ENCODE measurements at places on chromosomes 3 and 15. TPM values are rescaled to one million over a fixed set of nuclear protein-coding genes. Genes with fewer than 3 reads are reported as not detected.

OXSR1 gene
- total RNA-seq = 62.2 TPM

CLEC3B gene
- 0.21 TPM for total RNA-seq

DNA sequence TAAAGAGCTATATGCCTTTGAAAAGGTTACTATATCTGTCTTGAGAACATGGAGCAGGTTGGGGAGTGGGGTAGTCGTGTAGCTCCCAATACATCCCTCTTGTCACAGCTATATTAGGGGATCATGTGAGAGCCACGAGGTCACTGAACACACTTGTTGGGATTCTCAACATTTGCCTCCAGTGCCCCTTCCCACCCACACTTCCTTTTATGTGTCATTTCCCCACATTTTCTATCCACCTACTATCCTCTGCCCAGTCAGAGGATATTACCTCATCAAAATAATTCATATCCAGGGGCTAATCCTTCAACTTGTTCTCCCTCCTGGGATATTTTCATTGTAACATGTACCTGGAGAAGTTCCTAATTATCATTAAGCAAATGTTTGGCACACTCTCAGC, 85.0 kb downstream of the CYP19A1 start:
- no peak for DNase-seq

DNA sequence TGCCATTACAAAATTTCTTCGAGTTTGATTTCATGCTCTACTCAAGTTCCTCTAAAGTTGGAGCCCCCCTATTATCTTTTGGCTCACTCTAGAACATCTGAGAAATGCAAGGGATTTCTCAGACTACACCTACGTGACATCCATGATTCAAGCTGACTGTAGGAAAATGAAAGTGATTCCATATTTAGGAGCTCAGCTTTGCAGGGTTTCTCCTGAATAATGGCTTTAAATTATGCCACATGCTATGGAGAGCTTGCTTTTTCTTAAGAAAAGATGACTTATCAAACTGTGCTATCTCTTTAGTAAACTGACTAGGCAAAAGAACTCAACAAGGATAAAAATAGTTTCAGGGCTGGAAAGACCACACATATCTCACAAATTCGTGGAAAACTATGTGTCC, 292.1 kb downstream of the LSAMP start:
- no peak for DNase-seq

- DNase-seq = no peak
These were observed 97.2 kb upstream of the TSPAN3 start for GRCh38 chr15:77168141-77168540.

- DNase-seq = no peak
These were observed 24.2 kb upstream of the BUB1B start for GRCh38 chr15:40136470-40137302.

- no peak for DNase-seq
These were observed 68.9 kb downstream of the ST8SIA2 start for GRCh38 chr15:92462424-92463125.

DNA sequence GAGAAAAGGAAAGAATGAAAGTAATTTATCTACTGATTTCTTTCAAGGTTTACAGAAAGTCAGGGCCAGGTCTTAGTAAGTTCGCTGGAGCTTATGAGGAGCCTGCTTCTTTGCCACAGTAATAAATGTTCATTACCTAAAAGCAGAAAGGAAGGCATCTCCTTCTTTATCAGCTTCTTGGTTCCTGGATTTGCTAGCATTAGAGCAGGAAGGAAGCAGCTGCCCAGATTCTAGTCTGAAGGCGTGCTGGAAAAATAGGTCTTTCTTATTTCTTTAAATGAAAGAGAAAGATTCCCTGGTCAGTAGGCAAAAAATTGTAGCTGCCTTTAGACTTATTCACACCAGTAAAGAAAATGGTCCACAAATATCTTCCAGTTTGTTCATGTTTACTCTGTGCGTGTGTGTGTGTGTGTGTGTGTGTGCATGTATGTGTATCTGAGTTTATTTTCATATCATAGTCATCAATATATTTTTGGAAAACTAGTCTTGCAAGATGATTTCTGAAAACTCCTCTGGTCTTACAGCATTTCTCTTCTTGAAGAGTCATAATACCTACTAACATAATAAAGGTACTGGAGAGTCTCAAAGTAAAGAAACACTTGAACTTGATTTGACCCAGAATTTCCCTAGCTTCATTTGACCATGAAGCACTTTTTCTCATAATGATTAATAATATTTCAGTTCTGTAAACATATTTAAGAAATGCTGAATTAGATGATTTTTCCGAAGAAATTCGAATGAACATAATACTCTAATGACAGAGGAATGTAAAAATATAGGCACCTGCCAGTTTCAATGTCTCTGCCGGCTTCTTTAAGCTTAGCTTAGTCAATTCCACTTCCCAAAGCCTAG, 255.3 kb upstream of the ZPLD1 start:
- no peak for DNase-seq

UBE2E2 gene
- total RNA-seq = 6.3 TPM

- DNase-seq = peak; percentile 23
These were observed 11.4 kb downstream of the C15orf40 start for GRCh38 chr15:82999905-83000671.

DNA sequence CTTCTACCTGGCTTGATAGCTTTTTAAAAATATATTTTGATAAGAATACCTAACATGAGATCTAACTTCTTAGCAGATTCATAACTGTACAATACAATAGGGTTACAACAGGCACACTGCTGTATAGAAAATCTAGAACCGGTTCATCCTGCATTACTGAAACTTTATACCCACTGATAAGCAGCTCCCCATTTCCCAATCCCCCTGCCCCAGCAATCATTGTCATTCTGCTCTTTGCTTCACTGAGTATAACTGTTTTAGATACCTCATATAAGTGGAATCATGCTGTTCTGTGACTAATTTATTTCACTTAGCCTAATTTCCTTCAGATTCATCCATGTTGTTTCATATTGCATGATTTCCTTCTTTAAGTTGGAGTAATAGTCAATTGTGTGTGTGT, 906.0 kb downstream of the GBE1 start:
- no peak for DNase-seq

CDHR4 gene
- 0.16 TPM for total RNA-seq

GRCh38 chr3:7292362-7292761, 431.4 kb downstream of the GRM7 start:
- DNase-seq = no peak

GRCh38 chr3:195802261-195802701, 9.4 kb downstream of the MUC4 start:
- peak; percentile 49 for DNase-seq

GRCh38 chr15:93030430-93031102, 58.4 kb downstream of the RGMA start:
- peak; percentile 55 for DNase-seq

OR5K2 gene
- not detected for total RNA-seq

DNA sequence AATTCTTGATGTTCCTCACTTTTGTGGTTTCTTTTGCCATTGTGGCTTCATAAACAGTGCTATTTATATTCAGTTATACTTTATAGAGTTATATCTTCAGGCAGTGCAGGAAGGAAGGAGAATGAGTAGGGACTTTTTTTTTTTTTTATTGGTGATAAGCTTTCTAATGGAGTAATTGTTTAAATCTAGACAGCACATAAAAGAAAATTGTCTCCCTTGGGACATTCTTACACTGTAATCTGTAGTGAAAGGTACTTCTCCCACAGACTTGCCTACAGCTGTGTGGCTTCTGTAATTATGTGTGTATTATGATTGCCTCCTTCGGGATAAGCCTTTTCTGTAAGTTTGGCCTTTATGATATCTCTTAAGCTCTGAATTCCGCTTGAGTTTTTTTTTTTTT, 41.6 kb downstream of the WDR76 start:
- no peak for DNase-seq

DNA sequence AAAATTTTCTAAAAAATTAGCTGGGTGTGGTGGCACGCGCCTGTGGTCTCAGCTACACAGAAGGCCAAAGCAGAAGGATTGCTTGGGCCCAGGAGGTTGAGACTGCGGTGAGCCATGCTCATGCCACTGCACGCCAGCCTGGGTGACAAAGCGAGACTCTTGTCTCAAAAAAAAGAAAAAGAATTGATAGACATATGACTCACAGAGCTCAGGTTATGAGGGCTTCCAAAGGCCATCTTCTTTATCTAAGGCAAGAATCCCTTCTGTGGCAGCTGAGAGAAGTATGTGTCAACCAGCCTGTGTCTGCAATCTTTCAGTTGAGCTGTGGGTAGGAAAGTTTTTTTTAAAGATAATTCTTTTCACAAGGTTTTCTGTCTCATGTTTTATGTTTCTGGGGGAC, 53.9 kb downstream of the MRPS25 start:
- no peak for DNase-seq

DNA sequence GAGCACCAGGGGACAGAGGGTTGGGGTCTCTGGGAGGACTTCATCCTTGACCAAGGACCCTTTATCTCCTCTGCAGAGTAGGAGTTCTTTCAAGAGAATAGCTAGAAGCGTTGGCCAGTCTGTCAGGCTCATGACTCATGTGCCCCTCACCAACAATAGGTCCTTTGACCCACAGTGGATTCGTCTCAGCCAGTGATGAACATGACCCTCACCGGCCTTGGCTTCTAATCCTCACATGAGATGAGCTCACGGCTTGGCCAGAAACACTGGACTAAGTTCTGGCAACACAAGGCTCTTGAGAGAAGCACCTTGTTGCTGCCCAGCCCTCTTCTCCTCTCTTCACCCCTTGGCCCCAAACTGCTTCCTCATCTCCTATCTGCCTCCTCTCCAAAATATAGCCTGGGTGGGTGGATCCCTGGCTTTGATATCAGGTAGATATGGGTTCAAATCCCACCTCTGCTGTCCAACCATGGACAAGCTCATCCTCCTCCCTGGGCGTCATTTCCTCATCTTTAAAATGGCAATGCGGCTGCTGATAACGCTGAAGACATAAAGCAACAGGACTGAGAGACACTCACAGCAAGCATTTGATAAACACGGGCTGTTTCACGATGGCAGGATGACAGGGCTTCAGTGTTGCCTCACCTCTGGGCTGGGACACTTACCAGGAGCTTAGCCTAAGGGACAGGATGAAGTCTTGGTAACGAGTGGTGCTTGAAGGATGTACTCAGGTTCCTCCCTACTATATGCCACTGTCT, 446.7 kb upstream of the PROK2 start:
- DNase-seq = no peak

GRCh38 chr3:45927881-45928280, 15.4 kb upstream of the CXCR6 start:
- no peak for DNase-seq

DNA sequence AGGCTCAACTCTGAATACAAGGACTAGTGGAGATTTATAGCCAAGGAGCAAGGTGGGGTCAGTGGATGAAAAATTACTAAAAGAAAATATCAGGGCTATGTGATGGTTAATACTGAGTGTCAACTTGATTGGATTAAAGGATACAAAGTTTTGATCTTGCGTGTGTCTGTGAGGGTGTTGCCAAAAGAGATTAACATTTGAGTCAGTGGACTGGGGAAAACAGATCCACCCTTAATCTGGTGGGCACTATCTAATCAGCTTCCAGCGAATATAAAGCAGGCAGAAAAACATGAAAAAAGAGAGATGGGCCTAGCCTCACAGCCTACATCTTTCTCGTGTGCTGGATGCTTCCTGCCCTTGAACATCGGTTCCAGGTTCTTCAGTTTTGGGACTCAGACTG, 14.4 kb upstream of the SENP7 start:
- DNase-seq = no peak

- DNase-seq = no peak
These were observed 138.4 kb downstream of the RSRC1 start for GRCh38 chr3:158248261-158248660.

- no peak for DNase-seq
These were observed 26.0 kb upstream of the MAGEF1 start for GRCh38 chr3:184737641-184738505.

- no peak for DNase-seq
These were observed 17.1 kb downstream of the BLOC1S6 start for GRCh38 chr15:45604326-45604725.

DNA sequence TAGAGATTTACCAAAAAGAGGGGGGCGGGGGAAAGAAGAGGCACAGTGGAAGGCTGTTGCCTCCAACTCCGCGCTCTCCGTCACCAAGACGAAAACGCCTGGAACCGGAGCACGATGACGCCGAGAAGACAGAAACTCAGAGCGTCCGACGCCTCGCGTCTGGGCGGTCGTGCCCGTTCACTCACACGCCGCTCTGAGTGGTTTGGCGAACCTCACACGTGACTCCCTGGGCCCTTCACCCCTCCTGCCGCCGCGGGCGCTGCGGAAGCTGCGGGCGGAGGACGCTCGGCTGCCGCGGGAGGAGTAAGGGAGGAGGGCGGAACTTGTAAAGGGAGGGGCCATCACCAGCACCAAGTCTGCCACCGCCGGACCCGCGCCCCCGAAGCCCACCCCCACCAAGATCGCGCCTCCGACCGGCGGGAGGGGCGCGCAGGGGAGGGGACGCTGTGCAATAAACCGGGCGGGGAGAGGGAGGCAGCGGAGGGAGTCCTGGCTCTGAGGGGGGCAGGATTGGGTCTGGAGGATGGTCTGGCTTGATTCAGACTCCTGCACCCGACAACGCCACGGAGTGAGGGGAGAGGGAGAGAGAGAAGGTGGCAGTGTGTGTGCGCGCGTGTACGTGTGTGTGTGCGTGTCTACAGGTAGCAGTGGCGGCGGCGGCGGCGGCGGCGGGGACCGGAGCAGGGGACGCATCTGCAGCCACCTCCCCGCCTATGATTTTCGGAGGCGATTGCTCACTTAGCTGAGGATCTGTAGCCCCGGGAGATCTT, 1.9 kb upstream of the NLGN1 start:
- peak; percentile 64 for DNase-seq

DNA sequence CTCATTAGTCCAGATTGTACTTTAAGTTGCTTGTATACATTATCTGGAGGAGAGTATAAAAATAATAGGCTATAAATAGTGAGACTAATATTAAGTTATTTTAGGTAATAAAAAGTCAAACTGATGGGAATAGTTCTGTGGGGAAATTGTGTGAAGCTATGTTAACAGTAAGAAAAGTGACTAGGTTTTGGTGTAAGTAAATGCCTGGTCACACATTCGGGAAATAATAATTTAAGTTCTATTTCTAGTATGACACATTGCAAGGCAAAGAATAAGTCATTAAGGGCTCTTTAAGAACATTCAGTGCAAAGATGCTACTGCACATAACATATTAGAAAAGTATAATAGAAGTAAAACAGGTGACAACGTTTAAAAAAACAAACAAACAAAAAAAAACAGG, 18.8 kb upstream of the NRROS start:
- DNase-seq = no peak

DNA sequence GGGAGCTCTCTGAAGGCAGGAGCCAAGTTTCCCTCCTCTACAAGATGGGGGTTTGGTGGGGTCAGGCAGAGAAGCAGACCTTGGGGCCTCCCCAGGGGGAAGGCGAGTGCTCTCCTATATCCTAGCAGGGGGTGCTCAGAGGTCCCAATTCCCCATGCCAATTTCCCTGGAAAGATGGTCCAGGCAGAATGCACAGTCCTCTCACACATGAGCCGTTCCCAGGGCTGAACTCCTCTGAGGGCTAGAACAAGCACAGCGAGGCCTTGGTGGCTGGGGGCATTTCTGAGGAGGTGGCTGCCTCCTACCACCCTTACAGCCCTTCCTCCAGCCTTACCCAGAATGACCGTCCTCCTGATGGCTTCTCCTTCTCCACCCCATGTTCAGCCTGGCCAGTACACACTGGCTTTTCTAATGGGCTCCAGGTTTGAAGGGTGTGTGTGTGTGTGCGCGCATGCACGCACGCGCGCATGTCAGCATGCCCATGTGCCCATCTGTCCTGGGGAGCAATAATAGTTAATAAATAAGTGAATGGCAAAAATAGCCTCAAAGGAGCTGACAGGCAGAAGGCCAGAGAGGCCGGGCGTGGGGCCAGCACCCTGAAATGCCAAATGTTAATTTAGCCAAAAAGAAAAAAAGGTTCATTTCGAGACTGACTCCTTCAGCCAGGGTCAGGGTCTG, 24.4 kb downstream of the ADCY5 start:
- DNase-seq = no peak

- DNase-seq = no peak
These were observed 3.3 kb upstream of the CEP97 start for GRCh38 chr3:101720851-101721840.

Data from activated T-helper 2 cell treated with anti-CD3 and anti-CD28 coated beads, Interferon-gamma antibody, Interleukin-2, Interleukin-4, amounts not matched to agents 10 μg/mL and 5 μg/mL and 100 μg/mL, durations not matched to agents 14 hours and 24 hours and 36 hours (primary cell).